Right hindlimb (tissue), 1 donor: ENCODE measurements at places on chromosomes 3 and 15.
A peak's percentile ranks its signal among the peaks of the same experiment; 100 is the strongest.

- no peak for DNase-seq
Measured at GRCh38 chr15:65881766-65882434, 12.6 kb downstream of the RAB11A start.

- no peak for DNase-seq
Measured at GRCh38 chr3:128439226-128439625, 27.5 kb downstream of the DNAJB8 start.

DNA sequence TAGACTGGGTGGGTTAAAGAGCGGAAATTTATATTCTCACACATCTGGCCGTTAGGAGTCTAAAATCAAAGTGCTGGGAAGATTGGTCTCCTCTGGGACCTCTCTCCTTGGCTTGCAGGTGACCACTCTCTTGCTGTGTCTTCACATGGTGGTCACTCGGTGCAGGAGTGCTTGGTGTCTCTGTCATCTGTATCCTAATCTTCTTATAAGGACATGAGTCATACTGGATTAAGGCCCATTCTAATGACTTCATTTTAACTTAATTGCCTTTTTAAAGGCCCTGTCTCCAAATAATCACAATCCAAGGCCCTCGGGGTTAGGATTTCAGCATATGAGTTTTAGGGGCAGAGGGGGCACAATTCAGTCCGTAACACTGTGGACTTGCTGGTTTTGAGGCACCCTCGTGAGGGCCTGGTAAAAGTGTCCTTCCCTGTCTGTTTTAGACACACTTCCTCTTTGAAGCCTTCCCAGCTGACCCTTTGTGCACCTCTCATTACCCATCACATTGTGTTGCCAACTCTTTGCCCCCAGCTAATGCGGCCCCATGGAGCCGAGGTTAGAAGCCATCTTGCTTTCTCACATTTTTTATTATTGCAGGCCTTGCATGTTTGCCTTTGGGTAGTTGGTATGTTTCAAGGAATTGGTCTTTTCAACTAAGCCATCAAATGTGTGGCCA, 3.2 kb downstream of the XYLB start:
- no peak for DNase-seq

- DNase-seq = no peak
Measured at GRCh38 chr3:182508919-182509711, 284.2 kb upstream of the ATP11B start.

DNA sequence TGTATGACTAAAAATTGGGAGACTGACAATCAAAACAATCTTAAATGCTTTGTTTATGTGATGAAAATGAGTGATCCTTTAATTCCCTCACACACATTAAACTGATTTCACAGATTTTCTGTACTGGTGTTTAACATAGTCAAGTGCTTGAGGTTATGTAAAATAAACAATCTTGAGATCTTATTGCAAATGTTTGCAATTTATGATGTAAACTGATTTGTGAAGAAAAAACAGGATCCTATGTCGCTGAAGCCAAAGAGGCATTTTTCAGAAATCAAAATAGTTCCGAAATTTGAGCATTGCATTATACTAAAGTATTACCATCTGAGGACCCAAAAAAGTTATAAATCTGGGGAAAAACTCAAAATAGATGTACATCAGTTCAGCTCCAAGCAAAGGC, 12.7 kb downstream of the SHOX2 start:
- DNase-seq = no peak

- no peak for DNase-seq
Measured at GRCh38 chr3:122533931-122534334, 19.2 kb upstream of the KPNA1 start.

DNA sequence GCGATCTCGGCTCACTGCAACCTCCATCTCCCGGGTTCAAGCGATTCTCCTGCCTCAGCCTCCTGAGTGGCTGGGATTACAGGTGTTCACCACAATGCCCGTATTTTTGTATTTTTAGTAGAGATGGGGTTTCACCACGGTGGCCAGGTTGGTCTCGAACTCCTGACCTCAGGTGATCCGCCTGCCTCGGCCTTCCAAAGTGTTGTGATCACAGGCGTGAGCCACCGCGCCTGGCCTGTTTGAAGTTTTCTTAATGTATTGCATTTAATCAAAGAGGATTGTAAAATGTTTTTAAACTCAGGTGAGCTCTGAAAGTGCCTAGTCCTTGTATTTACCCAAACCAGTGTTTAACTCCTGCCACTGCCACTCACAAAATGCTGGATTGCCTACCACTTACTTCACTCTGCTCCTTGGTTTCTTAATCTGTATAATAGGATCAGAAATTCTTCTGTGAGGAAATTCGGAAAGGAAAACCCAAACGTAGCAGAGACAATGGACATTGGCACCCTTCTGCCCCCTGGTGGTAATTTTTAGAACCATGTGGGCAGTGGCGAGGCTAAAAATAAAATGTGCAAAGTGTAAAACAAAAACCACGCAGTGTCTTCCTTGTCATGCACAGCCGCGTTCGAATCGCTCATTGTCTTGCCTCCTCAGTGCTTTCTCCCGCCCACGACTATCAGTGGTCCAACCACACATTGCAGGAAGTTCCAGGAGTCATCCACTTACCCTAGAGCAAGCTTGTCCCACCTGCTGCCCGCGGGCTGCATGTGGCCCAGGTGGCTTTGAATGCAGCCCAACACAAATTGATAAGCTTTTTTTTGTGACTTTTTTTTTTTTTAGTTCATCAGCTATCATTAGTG, 27.3 kb downstream of the CEP19 start:
- DNase-seq = peak; percentile 64

DNA sequence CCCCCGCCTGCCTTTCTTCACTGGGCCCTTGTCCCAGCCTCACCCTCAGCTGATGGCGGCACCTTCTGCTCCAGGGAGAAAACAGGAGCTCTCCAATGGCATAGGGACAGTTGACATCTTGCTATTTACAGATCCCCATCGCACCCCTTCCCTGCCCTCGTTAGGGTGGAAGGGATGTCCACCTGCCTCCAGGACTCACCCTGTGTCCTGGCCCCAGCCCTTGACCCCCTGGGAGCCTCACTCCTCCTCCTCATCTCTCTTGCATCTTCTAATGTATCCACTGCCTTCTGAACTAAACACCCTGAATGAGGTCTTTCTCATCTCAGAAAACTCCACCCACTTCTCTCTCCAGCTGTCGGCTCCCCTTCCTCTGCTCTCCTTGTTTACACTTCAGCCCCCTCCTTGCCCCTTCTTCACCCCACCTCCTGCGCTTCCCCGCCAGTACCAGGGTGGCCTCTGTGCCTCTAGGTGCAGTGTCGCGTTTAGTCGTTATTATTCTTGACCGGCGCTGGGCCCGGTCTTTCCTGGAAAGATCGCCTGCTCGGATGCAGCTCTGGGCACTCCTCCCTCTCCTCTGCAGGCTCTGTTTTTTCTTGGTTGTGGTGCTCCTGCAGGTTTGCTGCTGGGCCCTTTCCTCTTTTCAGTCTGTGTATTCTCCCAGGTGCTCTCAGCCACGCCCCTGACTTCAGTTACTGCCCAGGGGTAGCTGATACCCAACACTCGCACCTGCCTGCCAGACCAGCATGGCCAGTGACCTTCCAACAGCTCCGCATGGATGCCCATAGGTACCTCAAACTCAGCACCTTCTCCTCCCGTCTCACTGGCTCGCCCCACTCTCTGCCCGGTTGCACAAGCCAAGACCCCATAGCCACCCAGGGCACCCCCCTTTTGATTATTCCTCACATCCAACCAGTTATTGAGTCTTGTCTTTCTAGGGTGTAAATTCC, 42.9 kb downstream of the PML start:
- DNase-seq = no peak

- DNase-seq = no peak
Measured at GRCh38 chr3:80087767-80088166, 320.0 kb upstream of the ROBO1 start.

- no peak for DNase-seq
Measured at GRCh38 chr3:64046996-64047594, 23.8 kb upstream of the PSMD6 start.

- peak; percentile 77 for DNase-seq
Measured at GRCh38 chr3:13091898-13092611, 18.8 kb upstream of the IQSEC1 start.

GRCh38 chr15:67765701-67766100, 59.6 kb upstream of the SKOR1 start:
- no peak for DNase-seq

DNA sequence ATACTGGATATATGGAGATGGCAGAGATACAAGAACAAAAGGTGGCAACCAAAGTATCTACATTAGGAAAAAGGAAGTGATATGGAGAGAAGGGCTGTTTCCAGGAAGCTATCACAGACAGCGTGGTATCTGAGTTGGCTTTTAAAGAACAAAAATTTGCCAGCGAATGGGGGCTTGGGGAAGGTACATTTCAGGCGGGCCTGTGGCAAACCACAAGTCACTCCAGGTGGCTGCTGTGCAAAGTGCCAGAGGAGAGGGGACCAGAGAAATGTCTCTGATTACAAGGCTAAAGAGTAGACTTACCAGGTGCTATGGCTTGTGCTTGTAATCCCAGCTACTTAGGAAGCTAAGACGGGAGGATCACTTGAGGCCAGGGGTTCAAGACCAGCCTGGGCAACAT, 91.1 kb downstream of the MSL2 start:
- DNase-seq = no peak

GRCh38 chr15:58873267-58873666, 60.2 kb downstream of the SLTM start:
- no peak for DNase-seq
